ENCODE measurements at places on chromosomes 6 and 20. TPM values are rescaled to one million over a fixed set of nuclear protein-coding genes. Genes with fewer than 3 reads are reported as not detected.

Gene GNRH2
- total RNA-seq, result not detected

Gene FRMD1
- total RNA-seq, result 0.06 TPM

Gene MAP7
- 3.3 TPM for total RNA-seq

Gene ARFGEF3
- 1.6 TPM for total RNA-seq

GRCh38 chr6:157941101-157941863, 40.4 kb upstream of the SYNJ2 start:
- DNase-seq, result no peak

Gene WFDC12
- not detected for total RNA-seq

All from aorta (tissue), 5 donors.